HT-29 (cell line): ENCODE measurements at places on chromosomes 5 and 9. TPM values are rescaled to one million over a fixed set of nuclear protein-coding genes. Genes with fewer than 3 reads are reported as not detected.
A peak's percentile ranks its signal among the peaks of the same experiment; 100 is the strongest.

- DNase-seq: no peak
Observed at GRCh38 chr5:157137691-157138090, 5.0 kb downstream of the MED7 start.

Gene TMEM232
- total RNA-seq: 0.10 and 0.94 TPM in 2 replicates

DNA sequence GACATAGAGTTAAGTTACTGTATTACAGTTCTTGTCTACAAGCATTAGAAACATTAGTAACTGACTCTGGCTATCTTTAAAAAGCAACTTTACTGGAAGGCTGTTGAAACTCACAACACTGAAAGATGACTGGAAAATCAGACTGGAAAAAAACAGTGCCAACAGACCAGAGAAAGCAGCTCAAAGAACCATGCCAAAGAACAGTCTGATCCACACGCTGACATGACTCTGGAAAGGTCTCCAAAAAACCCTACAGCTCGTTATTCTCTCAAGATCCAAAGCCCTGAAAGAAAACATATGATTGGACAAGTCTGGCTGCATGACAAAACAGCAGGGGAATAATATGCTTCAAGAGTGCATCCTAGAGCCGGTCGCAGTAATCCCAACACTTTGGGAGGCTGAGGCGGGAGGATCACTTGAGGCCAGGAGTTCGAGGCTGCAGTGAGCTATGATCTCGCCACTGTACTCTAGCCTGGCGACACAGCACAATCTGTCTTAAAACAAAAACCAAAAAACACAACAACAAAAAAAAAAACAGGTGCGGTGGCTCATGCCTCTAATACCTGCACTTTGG, 5.6 kb downstream of the GOLPH3 start:
- DNase-seq: no peak

- DNase-seq: peak; percentile 12
Observed at GRCh38 chr5:123080215-123080614, 8.8 kb upstream of the PRDM6 start.

GRCh38 chr9:133612816-133613215, 3.6 kb upstream of the FAM163B start:
- no peak for DNase-seq

DNA sequence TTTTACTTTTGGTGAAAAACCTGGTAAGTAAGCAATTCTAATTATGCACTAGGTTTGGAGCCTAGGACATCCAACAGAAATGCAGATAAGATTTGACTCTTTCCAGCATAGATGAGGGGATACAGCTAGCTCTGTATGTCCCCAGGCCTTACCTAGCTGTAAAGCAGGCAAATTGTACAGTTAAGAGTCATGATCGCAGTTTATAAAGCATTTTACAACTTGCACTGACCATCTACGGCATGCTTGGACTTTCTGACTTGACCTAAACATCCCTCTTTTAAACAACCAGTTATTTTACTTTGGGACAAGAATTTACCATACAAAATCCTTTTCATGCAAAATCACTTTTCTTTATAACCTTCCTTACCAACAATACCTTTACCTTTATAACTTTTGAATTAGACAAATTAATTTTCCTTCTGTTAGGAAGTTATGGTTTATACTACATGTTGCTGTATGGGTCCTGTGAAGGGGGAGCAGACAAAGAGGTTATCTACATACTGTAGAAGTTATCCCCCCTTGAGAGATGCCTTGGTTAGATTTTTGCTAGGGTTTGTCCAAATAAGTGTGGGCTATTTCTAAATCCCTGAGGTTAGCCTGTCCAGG, 36.8 kb downstream of the FGD3 start:
- no peak for DNase-seq

Gene OR1J2
- not detected in 2 replicates for total RNA-seq

- DNase-seq: no peak
Observed at GRCh38 chr9:79691496-79691895, 119.7 kb downstream of the TLE4 start.

Gene ACSL6
- total RNA-seq: not detected in 2 replicates

Gene C9
- not detected in 2 replicates for total RNA-seq

- peak; percentile 41 for DNase-seq
Observed at GRCh38 chr5:143657647-143658285, 154.2 kb upstream of the HMHB1 start.

- DNase-seq: no peak
Observed at GRCh38 chr5:149206524-149207141, 65.0 kb upstream of the AFAP1L1 start.

DNA sequence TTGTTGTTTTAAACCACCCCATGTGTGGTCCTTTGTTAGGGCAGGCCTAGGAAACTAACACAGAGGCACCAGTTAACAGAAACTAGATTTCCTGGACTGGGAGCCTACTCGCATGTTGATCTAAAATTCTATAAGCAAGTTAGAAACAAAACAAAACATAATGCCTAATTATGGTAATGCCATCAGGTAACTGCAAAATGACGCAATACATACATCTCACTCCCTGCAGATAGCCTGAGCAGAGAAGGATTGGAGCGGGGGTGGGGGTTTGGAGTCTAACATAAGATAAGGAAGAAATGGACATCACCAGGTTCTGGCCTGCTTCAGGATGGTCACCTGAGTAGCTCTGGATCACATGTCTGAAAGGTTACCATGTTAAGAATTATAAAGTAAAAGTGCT, 113.4 kb upstream of the CTSL start:
- no peak for DNase-seq

Gene GDA
- 34.1 and 45.4 TPM in 2 replicates for total RNA-seq

- no peak for DNase-seq
Observed at GRCh38 chr5:53334431-53334941, 145.9 kb upstream of the FST start.

Gene SLC36A2
- not detected in 2 replicates for total RNA-seq

DNA sequence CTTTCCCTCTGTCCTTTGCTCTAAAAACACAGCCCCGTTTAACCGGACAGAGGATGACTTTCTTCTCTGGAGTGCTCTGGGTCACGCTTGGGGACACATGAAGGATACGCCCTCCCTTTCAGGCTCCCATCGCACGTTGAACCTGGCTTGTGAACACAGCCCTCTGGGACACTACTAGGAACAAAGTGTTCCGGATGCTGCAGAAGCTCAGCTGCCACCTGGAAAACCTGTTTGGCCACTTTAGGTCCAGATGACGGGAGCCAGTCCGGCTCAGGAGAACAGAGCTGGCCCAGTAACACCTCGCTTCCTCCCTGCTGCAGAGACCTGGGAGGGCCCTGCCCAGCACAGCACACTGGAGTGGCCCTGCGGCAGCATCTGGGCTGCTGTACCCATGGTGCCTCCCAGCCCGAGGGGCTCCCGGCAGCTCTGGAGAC, 60.1 kb downstream of the GADD45G start:
- peak; percentile 85 for DNase-seq

- DNase-seq: no peak
Observed at GRCh38 chr5:63500242-63500641, 462.0 kb downstream of the HTR1A start.

Gene PCDHAC1
- not detected in 2 replicates for total RNA-seq
